ENCODE measurements at places on chromosomes 3 and 15.

GRCh38 chr15:62417439-62417838, 252.4 kb upstream of the C2CD4B start:
- DNase-seq: no peak

GRCh38 chr15:53658827-53659555, 100.5 kb downstream of the WDR72 start:
- DNase-seq: peak; percentile 94

- no peak for DNase-seq
Observed at GRCh38 chr3:39447637-39448483, 19.6 kb upstream of the MOBP start.

GRCh38 chr3:194233150-194233549, 97.2 kb downstream of the HES1 start:
- DNase-seq: no peak

DNA sequence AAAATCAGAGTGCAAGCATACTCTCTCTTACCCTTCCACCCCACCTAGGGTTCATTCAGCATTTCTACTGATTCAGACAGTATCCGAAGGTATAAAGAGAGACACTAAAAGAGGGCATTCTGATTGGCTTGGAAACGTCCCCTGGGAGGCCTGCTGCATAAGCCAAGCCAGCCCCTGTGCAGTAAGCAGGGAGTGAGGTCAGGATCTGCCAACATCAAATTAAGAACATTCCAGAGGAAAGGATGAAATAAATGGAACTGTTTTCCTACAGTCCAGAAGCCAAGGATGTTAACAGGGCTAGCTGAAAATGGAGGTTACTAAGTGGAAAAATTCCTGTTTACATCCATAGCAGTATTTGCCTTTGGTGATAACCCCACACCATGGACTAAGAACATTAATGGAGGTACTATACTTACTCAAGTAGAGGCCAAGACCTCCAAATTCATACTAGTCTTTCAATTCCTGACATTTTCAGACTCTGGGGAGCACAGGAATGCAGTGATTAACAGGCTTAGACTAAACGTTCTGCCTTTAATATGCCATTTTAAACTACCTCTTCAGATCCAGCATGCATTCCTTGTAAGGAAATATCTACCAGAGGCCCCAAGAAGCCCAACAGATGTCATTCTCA, 34.5 kb downstream of the NPTN start:
- no peak for DNase-seq

DNA sequence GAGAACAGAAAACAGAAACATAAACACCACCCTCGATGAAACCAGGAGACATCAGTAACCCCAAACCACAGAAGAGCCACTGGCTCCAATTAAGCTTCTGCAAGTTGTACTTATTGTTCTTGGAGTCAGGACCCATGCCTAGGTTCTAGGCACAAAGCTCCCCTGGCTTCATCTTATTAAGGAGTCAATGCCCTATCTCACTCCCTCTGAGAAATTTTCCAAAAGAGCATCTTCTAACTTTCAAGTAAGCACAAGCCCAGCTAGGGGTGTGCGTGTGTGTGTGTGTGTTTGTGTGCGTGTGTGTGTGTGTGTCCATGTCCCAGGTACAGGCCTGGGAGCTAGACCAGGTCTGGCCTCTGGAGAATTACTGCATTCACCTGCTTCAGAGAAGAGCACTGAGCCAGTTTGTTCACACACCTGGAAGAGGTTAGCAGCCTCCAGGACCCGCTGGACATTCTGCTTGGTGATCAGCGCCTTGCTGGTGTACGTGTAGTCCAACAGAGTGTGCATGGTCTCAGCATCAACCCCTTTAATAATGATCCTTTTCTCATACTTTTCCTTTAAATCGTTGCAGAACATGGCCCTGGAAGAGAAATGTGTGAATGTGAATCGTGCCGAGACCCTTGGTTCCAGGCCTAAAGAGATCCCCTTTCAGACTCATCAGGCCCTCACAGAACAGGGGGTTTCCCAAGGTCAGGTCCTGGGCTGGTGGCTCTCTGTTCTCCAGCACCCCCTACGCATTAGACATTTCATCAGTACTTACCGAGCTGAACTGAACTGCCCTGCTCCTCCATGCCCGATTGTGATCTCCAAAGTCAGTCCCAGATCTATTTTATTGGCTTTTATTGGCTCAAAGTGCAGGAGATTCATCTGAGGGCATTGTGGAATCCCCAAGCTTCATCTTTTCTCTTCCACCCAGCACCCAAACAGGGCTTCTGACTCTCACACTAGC, 27.8 kb downstream of the KLHL6 start:
- no peak for DNase-seq

GRCh38 chr3:33989229-33989628, 190.8 kb downstream of the PDCD6IP start:
- no peak for DNase-seq

DNA sequence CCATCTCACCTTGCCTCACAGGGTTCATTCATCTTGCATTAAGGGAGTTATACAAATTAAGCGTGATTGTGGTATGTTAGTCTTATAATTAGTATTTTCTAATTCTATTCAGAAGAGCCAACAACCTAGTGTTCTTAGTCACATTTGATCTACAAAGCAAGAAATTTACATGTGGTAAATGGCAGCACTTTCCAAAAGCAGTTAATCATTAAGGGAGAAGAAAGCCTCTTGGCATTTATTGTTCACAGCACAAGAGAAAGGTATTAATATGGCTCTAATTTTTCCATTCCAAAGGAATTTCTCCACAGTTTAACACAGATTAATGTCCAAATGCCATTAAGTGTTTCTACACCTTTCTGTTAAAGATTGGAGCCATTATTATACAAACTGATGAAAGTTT, 1077.1 kb downstream of the ZPLD1 start:
- DNase-seq: no peak

DNA sequence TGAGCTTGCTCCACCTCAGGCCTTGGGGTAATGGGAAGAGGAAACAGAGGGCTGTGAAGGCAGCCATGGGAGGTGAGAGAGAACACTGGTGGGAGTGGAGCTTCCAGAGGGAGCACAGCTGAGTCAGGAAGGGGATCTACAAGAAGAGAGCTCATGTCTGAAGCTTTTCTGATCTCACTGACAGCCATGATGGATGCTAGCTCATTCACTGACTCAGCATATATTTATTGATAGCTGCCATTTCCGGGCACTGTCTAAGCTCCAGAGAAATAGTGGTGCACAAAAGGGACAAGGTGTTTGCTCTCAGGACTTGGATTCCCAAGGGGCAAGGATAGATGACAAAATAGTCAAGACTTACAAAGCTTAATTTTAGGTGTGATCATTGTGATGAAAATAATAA, 218.8 kb downstream of the CLSTN2 start:
- DNase-seq: no peak

DNA sequence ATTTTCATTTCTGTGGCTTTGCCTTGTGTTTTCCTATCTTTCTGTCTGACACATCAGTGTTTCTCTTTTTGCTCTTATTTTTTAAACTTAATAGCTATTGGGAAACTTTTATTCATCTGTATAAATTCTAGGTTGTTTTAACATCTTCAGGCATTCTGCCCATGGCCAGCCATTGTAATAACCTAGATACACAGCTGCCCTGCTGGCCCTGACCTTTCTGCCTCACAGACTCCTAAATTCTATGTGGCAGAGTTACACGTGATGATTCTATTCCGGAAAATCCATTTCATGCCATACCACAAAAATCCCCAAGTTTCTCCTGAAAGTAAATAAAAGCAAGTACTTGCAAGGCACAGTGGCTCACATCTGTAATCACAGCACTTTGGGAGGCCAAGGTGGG, 150.1 kb downstream of the UACA start:
- DNase-seq: no peak

GRCh38 chr15:32856753-32857152, 138.9 kb downstream of the GREM1 start:
- no peak for DNase-seq

DNA sequence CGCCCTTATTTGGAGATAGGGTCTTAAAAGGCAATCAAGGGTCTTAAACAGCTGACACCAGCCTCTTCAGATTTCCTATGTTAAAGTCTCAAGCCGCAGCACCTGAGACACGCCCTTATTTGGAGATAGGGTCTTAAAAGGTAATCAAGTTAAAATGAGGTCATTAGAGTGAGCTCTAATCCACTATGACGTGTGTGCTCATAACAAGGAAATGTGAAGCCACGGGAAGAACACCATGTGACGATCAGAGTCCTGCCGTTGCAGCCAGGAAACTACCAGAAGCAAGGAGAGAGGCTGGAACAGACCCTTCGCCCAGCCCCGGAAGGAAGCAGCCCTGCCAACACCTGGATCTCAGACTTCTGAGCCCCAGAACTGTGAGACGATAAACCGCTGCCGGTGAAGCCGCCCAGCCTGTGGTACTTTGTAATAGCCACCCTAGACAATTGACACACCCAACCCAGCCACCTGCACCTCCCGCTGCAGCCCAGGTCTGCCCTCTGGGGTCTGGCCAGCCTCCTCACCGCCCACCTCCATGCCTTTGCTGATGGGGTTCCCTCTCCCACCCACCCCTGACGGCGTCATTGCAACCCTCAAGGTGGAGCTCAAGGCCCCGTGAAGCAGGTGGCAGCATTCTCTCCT, 137.9 kb downstream of the MEGF11 start:
- DNase-seq: peak; percentile 25

GRCh38 chr3:119329551-119329950, 35.4 kb downstream of the ARHGAP31 start:
- no peak for DNase-seq

- DNase-seq: no peak
Observed at GRCh38 chr3:48636149-48636655, 941 bp upstream of the SLC26A6 start.

DNA sequence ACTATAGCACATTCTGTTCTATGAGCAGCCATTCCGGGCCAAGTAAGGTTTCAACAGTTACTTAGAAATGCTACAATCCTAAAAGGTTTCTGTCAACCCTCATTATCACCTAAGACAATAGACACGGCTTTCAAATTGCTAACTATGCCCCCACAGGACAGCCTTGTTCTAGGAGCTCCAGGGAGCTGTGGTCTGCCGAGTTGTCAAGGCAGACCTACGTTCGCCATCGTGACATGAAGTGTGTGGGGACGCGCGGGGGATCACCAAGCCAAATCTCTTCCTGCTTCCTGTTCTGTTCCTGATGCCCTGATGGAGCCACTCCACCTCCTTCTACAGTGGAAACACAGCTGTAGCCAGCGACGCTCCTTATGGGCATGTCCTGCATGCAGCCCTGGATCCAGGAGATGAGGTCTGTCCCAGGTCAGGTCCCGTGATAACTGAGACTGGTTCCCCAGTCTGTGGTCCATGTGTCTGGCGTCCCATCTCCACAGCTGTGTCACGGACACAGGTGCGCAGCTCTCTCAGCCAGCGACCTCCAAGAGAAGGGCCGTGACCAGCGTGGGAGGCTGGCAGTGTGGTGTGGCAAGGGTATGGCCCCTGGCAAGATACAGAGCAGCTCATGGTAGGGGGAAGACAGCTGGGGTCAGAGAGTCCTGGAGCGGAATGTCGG, 82.8 kb downstream of the PCSK6 start:
- no peak for DNase-seq

- no peak for DNase-seq
Observed at GRCh38 chr3:34419801-34420200, 621.4 kb downstream of the PDCD6IP start.

- DNase-seq: no peak
Observed at GRCh38 chr15:25693321-25694238, 169.5 kb downstream of the ATP10A start.

DNA sequence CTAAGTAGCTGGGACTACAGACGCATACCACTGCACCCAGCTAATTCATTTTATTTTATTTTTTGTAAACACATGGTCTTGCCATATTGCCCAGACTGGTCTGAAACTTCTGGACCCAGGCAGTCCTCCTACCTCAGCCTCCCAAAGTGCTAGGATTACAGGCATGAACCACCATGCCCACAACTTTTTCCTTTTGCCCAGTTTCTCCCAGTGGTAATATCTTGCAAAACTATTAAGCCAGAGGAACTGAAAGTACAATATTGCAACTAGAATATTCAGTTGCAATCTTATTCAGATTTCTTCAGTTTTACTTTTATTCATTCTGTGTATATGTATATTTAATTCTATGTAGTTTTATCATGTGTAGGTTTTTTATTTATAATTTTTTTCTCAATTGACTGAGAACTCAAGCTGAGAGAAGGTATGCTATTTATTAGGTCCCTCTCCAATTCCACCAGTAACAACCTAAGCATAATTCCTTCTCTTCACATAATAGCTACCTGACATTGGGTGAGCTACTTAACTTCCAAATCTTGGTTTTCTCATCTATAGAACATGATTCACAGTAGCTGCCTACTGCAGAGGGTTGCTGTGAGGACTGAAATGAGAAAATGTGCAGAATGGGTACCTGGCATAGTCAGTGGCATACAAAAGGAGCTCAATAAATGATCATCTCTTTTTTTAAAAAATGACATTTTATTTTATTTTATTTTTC, 30.8 kb downstream of the KLHL18 start:
- no peak for DNase-seq

- DNase-seq: no peak
Observed at GRCh38 chr15:40921949-40922607, 7.1 kb upstream of the DLL4 start.

Measured in DMS153 (cell line).